ENCODE measurements at places on chromosomes 12 and 14.

DNA sequence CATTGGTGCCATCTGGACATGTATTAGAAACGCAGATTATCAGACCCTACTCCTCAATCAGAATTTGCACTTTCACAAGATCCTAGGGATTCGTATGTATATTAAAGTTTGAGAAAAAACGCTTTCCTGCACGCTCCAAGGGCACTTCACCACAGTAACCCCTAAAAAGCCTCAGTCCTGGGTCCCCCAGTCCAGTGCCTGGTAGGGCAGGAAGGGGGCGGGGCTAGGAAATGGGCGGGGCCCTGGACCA, 369 bp downstream of the DEPDC4 start:
- DNase-seq, result peak; percentile 91

- DNase-seq, result no peak
Measured at GRCh38 chr12:48788854-48789775, at the start of gene ADCY6. ADCY6 (minus strand) TSS chr12:48789089; CDS start chr12:48783434, 5,655 bp downstream.

DNA sequence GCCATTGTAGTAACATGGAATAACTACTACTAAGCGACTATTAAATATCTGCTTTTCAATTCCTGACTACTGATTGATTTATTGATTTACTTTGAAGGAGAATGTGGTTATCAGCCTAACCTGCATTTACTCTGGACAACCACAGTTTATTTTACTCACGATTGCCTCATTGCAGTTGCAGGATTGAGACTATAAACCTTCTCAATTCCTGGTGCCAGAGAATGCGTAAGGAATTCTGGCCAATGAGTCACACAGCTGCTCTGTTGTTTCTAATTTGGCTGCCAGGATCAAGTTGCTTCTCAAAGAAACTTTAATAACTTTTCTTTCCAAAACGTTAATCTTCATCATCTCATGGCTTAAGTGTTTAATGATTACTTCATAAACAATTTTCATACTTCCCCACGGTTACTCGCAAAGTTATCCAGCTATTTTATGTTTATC, 13.1 kb upstream of the TMTC1 start:
- DNase-seq, result no peak

- no peak for DNase-seq
Measured at GRCh38 chr14:87961246-87961645, 31.7 kb downstream of the GALC start.

DNA sequence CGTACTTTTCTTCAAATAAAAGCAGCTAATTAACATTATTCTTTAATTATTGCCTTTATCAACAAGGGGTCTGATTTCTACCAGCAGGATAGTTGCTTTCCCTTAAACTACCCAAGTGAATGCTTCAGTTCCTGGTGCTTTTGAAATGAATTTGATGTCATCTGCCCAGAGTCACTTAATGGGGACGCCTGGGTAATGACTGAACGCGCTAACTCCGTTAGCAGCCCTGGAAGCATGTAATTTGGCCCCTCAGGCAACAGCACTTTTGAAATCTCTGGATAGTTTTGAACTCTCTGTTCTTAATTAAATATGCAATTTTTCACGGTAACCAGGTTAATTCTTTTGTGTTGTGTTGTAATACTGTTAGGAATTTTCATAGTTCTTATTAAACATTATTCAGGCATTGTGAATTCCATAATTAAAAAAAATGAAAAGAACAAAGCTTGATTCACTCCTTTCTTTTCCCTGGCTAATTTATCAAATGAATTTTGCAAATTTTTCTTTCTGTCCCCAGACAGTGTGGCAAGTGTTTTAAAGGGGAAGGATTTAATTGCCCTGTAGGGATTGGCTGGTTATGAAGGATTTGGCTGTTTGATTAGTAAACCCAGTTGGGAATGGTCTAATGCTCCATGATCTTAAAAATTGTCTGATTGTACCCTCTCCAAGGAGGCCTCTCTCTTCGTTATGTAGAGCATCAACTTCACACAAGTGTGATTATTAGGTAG, 137.5 kb upstream of the MYL2 start:
- DNase-seq, result no peak

DNA sequence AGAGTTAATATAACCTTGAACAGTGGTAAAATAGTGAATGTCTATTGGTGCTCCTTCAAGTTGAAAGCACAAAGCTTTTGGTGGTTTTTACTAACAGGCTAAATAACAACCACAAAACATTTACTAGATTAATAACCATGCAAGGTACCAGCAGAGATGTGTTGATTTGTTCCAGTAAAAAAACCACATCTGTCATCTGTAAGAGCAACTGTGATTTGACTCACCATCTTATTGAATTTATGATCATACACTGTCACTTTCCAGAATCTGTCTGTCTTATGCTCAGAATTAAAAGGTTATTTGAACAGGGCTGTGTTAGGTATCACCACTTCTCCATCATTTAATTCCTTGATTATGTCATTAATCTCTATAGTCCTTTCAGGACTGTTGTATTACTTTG, 107.0 kb upstream of the PTHLH start:
- no peak for DNase-seq

- no peak for DNase-seq
Measured at GRCh38 chr12:105453316-105453715, 122.8 kb downstream of the C12orf75 start.

DNA sequence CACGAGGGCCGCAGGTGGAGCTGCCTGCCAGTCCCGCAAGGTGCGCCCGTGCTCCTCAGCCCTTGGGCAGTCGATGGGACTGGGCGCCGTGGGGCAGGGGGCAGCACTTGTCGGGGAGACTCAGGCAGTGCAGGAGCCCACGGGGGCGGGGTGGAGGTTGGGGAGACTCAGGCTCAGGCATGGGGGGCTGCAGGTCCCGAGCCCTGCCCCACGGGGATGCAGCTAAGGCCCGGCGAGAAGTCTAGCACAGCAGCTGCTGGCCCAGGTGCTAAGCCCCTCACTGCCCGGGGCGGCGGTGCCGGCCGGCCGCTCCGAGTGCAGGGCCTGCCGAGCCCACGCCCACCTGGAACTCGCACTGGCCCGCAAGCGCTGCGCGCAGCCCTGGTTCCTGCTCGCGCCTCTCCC, 39.2 kb upstream of the P2RX7 start:
- DNase-seq, result no peak

DNA sequence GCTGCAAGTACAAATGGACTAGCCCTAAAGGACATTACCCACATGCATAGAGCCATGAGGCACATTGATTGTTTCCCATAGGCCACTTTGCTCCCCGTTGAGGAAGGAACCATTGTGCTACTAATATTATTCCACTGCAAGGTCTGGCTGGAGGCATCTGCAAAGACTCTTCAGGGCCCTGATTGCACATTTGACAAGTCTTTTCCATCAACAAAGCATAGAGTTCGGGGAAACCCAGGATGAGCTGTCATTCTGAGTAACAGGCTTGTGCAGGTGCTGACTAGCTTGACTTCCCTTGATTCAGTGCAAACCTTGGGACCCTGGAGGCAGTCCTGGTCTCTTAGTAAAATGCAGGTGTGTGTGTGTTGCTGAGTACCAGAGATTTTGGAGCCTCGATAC, 73.8 kb downstream of the SUSD6 start:
- DNase-seq, result peak; percentile 83

DNA sequence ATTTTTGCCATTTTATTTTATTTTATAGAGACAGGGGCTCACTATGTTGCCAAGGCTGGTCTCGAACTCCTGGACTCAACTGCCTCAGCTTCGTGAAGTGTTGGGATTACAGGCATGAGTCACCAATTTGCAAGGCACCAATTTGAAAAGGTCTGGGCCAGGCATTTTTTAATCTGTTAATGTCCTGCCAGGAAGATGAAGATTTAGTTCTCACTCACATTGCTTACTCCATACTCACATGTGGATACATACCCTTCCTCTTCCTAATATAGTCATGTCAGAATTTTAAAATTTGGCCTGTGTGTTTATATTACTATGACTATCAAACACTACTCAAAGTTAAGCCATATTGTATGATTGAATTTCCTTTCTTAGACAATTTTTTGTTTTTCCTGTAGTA, 15.3 kb upstream of the EML1 start:
- no peak for DNase-seq

- DNase-seq, result peak; percentile 17
Measured at GRCh38 chr12:49296836-49297694, 2.1 kb downstream of the PRPH start.

DNA sequence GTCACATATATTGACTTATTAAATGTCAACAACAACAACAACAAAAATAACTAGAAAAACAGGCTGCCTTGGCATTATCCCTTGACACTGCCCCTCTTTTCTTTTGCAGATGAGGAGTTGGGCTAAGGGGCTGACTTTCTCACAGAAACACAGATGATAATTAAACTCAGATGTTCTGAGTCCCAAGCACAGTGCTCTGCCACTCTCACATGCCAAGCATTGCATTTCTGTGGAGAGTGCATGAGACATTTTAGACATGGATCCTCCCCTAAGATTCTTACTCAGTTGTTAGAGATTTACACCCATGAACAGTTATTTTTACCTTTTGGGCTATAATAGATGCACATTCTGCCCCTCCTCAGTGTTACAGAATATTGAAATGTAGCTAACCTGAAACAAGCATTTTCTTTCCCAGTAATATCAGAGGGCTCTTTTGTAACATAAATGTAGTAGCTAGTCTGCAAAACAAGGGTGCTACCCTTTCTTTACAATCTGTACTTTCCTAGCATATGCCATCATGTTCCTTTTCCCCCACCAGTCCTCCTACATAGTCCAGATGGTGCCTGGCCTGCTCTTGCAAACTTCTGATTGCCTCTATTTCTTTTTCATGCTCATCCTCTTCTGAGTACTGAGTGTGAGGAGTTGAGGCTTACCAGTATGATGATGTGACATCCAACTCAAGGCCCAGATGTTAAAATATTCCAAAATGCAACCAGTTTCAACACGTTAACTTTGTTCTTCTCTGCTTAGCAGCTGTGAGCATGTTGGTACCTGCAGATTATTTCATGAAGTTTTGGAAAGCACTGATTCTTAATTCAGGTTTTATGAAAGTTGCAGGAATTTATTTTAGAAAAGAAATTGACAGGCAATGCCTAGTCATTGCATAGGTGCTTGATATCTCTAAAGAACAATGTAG, 125.0 kb upstream of the ATP2B1 start:
- DNase-seq, result no peak

GRCh38 chr12:94429633-94430032, 30.0 kb downstream of the CEP83 start:
- DNase-seq, result no peak

DNA sequence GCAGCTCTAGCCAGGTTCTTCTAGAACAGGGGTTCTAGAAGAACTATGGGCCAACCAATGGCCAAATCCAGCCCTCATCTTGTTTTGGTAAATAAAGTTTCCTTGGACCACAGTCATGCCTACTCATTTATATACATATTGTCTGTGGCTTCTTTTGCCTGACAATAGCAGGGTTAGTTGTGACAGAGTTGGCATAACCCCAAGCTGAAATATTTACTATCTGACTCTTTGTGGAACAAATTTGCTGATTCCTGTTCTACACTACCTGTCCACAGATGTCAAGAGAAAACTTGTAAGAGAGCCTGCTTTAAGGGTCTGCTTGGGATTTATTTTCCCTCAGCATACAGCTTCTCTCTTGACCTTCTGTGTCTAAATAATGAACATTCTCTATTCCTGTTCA, 289.0 kb downstream of the KSR2 start:
- no peak for DNase-seq

- DNase-seq, result peak; percentile 41
Measured at GRCh38 chr12:42094277-42094676, 50.4 kb downstream of the GXYLT1 start.

Measured in CD4-positive, alpha-beta T cell treated with Interleukin-2 at 100 ng/mL for 4 hours (primary cell).